Activated T-cell treated with anti-CD3 and anti-CD28 coated beads for 1 hour (primary cell): ENCODE measurements at places on chromosomes 2 and 18.

DNA sequence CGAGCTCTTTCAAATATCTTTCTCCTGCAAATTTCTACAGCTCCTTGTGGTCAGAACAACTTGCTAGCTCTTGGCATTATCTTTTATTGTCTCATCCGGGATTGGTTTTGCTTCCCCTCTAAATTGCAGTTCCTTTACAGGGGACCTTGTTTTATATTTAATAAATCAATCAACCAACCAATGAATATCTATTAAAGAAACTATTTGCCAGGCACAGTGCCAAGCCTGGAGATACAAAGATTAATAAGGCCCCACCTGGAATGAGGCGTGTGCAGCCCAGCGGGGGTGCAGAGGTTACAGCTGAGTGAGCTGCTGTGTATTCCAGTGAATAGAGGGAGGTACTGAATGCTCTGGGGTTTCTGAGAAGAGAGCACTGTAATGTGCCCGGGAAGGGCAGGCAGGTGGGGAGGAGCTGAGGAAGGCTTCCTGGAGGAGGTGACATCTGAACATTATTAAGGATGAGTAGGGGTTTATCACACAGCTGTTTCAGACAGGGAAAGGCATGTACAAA, 51.8 kb downstream of the LIPG start:
- DNase-seq, result no peak

DNA sequence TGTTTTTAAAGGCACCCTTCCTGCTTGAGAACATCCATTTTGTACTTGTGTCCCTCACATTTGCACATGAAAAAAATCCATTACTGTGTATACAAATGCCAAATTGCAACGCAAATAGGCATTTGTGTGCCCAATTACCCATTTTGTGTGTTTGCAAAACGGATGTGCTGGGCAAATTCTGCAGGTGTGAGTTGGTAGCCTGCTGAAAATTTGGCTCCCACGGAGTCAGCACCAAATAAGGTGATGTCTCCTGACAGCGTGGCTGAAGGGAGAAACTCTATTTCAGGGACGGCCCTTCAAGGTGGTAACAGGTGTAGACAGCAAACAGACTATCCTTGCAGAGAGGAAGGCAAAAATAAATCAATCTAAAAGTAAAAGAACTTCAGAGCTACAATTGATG, 661.1 kb downstream of the BCL11A start:
- no peak for DNase-seq

- DNase-seq, result no peak
Measured at GRCh38 chr18:2839202-2839601, 7.6 kb upstream of the EMILIN2 start.

GRCh38 chr2:219512524-219513216, 1.6 kb upstream of the ASIC4 start:
- DNase-seq, result no peak

DNA sequence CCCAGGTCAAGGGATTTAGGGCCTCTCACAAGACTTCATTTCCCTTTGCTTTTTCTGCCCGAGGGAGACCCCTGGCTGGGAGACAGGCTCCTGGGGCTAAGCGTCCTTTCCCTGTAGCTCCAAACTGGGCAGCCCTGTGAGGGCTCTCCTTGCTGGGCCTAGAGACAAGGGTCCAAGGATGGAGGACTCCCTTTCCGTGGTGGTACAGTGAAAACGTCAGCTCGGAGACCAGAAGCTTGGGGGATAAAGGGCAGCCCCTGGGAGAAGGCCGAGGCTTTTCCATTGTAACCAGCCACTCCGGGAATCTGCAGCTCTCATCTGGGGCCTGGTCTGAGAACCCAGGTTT, 2.3 kb downstream of the SIX2 start:
- DNase-seq, result no peak

- DNase-seq, result peak; percentile 34
Measured at GRCh38 chr2:215435870-215436704, at the start of gene FN1. FN1 (minus strand) TSS chr2:215436068; CDS start chr2:215435802, 266 bp downstream.

DNA sequence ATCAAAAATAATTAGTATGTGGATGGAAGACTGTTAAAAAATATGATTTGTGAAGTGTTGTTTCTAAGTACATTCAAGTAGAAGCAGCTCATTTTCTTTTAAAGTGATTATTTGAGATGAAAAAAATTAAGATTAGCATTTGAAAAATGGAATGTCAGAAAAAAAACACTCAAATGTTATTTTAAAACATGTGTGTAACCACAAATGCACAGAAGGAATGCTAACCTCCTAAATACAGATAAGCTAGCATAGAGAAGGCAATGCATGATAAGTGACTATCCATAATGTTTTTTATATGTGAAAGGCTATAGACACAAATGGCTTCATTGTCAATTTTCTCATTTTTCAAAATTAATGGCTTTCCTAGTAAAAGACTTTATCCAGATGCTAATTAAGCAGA, 198.9 kb downstream of the NYAP2 start:
- no peak for DNase-seq

GRCh38 chr2:240559286-240559685, 871 bp upstream of the DUSP28 start:
- DNase-seq, result no peak

GRCh38 chr2:147681093-147681492, 163.7 kb upstream of the ACVR2A start:
- DNase-seq, result no peak

DNA sequence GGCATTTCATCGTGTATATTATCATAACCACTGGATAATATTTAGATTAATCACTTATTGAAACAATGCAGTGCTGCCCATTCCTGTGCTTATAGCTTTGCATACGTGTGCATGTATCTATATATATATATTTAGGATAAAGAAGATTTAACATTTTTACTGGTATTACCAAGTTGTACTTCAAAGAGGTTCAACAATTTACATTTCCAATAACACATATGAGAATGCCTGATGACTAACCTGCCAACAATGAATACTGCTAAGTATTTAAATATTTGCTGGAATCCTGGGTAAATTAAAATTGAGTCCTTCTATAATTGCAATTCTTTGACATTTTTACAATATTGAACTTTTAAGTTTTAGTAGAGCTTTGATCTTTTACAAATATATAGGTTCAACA, 111.4 kb downstream of the SLC39A10 start:
- DNase-seq, result no peak

DNA sequence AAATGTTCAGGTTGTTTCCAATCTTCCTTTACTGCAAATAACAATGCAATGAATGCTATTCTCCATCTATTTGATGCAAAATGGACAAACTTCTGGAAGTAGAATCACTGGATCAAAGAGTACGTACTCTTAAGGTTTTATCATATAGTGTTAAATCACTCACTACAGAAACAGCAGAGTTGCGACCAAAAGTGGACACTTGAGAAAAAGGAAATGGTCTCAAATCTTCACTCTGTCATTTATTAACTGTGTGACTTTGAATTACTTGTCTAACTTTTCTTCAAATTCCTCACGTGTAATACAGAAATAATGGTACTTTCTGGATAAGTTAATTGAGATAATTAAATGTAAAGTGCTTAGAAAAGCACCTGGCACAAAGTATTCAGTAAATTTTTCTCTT, 78.1 kb downstream of the CERKL start:
- no peak for DNase-seq

GRCh38 chr18:11981543-11982366, 448 bp downstream of the IMPA2 start:
- DNase-seq, result no peak

DNA sequence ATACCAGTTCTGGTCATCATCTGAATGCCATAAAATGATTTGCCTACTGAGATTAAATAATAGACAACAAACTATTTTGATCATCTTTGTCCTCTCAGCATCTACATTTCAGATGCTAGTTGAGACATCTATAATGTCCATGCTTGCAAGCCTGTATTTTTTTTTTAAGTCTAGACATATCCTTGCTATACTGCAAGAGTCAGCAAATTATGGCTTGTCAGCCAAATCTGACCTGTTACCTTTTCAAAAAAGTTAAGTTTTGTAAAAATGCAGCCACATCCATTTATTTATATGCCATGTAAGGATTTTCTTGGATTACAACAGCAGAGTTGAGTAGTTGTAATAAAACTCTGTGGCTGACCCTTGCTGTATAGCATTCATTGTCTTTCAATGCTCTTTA, 1355.7 kb upstream of the FAM98A start:
- DNase-seq, result no peak

DNA sequence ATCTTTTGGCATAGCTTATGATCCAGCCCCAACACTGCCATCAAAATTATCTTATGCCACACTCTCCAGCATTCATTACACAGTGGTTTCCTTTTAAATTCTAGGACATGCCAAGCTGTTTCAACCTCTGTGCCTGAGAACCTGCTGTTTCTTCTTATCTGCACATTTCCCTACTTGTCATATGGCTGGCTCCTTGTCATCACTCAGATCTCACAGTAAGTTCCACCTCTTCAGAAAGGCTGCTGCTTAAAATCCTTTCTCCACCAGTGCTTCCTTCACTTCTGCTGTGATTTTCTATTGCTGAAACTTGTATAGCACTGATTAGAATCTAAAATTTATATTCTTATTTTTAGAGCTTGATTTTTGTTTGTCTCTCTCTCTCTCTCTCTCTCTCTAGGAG, 43.4 kb downstream of the MC4R start:
- DNase-seq, result no peak

DNA sequence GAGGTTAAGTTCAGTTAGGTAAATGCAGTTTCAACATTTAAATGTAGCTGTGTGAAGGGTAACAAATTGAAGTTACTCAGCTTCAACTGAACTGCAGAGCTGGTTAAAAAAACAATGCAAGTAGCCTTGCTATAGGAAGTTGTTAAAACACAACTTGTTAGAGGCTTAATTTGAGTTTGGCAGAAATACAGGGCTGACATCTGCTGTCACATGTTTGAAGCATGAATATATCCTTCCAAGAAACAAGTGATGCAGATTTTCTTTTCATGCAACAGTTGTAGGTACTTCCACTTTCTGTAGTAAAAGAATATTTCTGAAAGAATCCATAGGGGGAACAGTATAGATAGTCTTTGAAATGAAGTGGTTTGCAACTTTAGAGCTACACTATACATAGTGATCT, 208.7 kb upstream of the RASGRP3 start:
- DNase-seq, result no peak

DNA sequence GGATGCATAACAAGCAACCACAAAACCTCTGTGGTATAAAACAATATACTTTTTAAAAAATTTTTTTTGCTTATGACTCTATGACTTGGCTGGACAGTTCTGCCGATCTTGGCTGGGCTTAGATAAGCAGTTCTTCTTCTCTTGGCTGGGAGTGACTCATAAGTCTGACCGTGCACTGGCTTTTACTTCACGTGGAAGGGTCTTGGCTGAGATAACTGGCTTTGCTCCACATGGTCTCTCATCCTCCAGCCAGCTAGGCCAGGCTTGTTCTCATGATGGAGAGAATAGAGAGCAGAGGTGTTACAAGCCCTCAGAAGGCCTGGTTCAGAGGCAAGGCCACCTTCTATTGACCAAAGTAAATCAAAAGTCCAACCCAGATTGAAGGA, 178.9 kb upstream of the SERPINE2 start:
- no peak for DNase-seq

GRCh38 chr2:113240915-113241911, 37.5 kb downstream of the PAX8 start:
- no peak for DNase-seq

GRCh38 chr2:150274108-150274507, 213.4 kb downstream of the RND3 start:
- no peak for DNase-seq

- no peak for DNase-seq
Measured at GRCh38 chr2:161122772-161123530, 37.3 kb upstream of the TANK start.

DNA sequence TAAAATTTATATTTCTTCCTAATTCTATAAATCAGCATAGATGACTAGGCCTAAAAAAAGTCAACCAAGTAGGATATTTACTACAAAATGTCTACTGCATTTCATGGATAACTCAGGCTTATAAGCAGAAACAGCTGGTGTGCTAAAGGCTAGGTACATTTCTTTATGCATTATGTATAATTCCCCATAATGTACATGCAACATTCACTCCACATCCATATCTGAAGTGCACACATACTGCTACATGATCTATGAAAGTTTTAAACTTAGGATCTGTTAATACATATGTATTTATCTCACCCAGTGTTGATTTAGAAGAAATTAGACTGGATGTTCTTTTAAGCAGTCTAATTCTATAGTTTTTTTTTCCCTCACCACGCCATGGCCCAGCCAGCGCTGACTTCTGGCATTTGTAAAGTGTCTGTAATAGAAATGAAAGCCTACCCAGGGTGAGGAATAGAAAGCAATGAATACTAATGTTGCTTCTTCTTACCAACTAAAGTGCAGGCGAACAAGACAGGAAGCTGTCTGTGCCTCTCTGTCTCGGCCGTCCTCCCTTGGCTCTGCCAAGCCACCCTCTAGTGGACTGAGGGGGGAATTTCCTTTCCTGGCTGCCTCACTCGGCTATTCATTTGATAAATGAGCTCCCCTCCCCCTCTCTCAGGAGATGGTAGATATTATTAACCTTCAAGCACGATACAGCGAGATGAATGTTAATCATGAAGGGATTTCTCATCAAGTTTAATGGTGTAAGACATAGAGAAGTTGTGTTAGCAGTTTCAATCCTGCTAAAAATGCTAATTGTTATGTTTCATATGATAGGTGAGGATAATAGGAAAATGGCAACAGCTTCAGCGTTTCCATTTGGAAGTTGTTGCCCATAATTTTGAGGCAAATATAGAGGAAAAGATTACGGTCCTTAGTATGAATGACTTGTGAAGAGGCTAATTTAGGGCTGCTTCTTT, 384.5 kb downstream of the MTX2 start:
- DNase-seq, result no peak

DNA sequence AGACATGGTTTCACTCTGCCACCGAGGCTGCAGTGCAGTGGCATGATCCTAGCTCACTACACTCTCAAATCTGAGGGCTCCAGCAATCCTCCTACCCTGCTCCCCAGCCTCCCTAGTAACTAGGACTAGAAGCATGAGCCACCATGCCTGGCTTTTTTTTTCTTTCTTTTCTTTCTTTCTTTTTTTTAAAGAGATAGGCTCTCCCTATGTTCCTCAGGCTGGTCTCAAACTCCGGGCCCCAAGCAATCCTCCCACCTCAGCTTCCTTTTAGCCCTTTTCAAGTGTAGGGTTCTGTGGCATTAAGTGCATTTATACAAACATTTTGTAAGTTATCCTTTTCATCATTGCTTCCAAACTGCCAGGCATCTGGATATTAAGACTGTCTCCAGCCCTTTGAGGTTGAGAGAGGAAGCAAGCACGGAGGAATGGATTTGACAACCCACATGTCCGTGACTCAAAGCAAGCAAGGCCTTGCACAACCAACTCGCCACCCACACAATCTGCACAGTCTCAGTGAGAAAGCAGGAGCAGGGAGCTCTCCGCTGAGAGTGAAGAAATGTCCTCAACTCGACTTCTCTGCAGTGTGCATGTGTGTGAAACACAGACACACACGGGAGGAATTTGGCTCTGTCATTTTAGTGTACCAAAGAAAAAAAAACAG, 65.6 kb downstream of the ATP8B1 start:
- no peak for DNase-seq

DNA sequence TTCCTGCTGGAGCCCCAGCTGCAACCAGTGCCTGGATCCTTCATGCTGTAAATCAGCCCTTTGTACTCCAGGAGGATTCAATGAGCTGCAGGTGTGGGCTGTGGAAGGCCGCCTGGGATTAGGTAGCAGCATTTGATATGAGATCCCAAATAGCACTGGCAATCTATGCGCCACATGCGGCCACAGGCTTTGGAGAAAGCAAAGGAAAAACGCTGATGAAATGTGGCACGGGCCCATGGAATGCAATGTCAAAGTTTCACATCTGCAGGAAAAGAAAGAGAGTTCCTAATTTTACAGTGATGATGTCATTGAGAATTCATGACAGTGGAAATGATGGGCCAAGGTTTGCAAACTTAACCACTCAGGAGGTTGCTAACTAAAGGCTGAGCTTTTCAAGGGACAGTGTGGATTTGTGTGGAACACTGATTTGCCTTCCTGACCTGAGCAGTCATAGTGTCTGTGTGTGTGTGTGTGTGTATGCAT, 216.4 kb upstream of the OSR1 start:
- no peak for DNase-seq
